ENCODE measurements at places on chromosomes 13 and 19. TPM values are rescaled to one million over a fixed set of nuclear protein-coding genes. Genes with fewer than 3 reads are reported as not detected.

DNA sequence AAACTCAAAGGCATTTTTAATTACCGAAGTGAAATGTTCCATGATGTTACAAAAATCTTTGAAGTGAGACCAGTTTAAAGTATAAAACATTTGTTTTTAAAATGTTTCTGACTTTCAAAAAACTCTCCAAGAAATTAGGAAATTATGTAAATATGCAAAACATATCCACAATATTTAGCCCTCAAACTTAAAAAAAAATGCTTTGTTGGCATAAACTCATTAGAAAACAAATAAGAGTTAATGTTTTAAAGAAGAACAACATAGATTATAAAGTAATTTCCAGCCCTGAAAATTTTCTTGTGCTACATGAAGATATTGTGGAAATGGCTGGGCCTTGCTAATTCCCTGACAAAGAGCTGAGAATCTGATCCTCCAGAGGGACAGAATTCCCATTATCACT is 199.7 kb upstream of the STARD13 start:
- no peaks in the 10 kb centered on the region for H3K36me3 ChIP-seq
- no peaks in the 10 kb centered on the region for H3K27me3 ChIP-seq
- no peak for DNase-seq
- no peaks in the 10 kb centered on the region for H3K4me1 ChIP-seq
- H3K4me3 ChIP-seq, result no peak overlapping the region

GRCh38 chr13:26590951-26591350 is 33.5 kb downstream of the WASF3 start:
- H3K4me3 ChIP-seq, result no peak overlapping the region
- DNase-seq, result no peak
- H3K36me3 ChIP-seq, result no peaks in the 10 kb centered on the region
- H3K4me1 ChIP-seq, result no peaks in the 10 kb centered on the region
- H3K27ac ChIP-seq, result no peak overlapping the region
- H3K27me3 ChIP-seq, result no peaks in the 10 kb centered on the region

GRCh38 chr19:30665449-30665848 is 293.3 kb downstream of the ZNF536 start:
- peaks cover 28% of the 10 kb centered on the region for H3K4me1 ChIP-seq
- no peak for DNase-seq
- peak overlapping the region; percentile 71 for H3K27ac ChIP-seq
- no peak overlapping the region for H3K4me3 ChIP-seq

GRCh38 chr13:109119896-109120295 is 490.5 kb downstream of the MYO16 start:
- no peaks in the 10 kb centered on the region for H3K36me3 ChIP-seq
- H3K27me3 ChIP-seq, result no peaks in the 10 kb centered on the region
- no peaks in the 10 kb centered on the region for H3K4me1 ChIP-seq
- DNase-seq, result no peak
- H3K4me3 ChIP-seq, result no peak overlapping the region

GRCh38 chr19:32372726-32373517 is 27.5 kb downstream of the ZNF507 start:
- no peak for DNase-seq
- no peaks in the 10 kb centered on the region for H3K27me3 ChIP-seq
- no peak overlapping the region for H3K4me3 ChIP-seq
- no peaks in the 10 kb centered on the region for H3K4me1 ChIP-seq
- H3K27ac ChIP-seq, result no peak overlapping the region

DNA sequence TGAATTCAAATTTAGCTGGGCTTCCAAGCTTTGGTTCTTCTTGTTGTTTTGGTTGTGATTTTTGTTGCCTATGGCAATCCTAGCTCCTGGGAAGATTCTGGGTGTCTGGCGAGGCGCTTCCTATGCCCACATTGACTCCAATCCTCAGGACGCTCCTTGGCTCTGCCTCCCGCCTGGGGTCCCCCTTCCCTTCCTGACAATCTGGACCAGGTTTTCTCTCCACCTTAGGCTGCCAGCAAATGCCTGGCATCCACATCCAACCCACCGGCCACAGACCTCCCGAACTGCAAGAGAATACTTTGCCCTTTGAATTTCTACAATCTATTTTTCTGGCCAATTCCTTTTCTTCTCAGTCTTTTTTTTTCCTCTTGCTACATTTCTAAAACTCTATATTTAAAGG is 186.9 kb upstream of the UBL3 start:
- H3K27ac ChIP-seq, result no peak overlapping the region
- no peaks in the 10 kb centered on the region for H3K36me3 ChIP-seq
- no peak for DNase-seq
- no peaks in the 10 kb centered on the region for H3K4me1 ChIP-seq
- no peaks in the 10 kb centered on the region for H3K27me3 ChIP-seq

DNA sequence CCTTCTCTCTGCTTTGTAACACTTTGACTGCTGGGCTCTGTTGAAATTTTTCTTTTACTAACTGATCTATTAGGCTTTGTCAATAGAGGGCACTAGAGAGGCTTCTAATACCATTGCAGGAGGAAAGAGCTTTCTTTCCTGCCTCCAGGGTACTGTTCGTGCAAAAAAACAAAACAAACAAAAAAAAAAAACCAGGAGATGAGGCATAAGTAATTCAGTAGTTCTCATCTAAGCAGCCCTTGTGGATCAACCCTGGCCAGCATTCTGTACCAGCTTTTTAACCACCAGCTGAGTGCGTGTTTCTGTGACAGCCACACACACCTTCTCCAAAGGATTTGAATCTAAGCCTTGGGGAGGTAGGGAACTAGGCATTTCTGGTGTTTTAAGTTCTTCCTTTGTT is 1707.6 kb upstream of the SLC10A2 start:
- no peaks in the 10 kb centered on the region for H3K27me3 ChIP-seq
- no peak overlapping the region for H3K4me3 ChIP-seq
- H3K36me3 ChIP-seq, result no peaks in the 10 kb centered on the region

- no peaks in the 10 kb centered on the region for H3K36me3 ChIP-seq
- no peaks in the 10 kb centered on the region for H3K4me1 ChIP-seq
These were observed 5.4 kb downstream of the TMEM150B start for GRCh38 chr19:55319785-55320184.

- H3K27me3 ChIP-seq, result peaks cover 97% of the 10 kb centered on the region
- no peak within 1 kb of the TSS for H3K27ac ChIP-seq
- no peaks in the 10 kb centered on the region for H3K36me3 ChIP-seq
- H3K4me1 ChIP-seq, result peaks cover 42% of the 10 kb centered on the region
- no peak for DNase-seq
These were observed at the start of gene MAST1 for GRCh38 chr19:12838182-12838885. TSS of gene MAST1 (plus strand) at chr19:12838515. CDS start at chr19:12838573, 58 bp downstream.

DNA sequence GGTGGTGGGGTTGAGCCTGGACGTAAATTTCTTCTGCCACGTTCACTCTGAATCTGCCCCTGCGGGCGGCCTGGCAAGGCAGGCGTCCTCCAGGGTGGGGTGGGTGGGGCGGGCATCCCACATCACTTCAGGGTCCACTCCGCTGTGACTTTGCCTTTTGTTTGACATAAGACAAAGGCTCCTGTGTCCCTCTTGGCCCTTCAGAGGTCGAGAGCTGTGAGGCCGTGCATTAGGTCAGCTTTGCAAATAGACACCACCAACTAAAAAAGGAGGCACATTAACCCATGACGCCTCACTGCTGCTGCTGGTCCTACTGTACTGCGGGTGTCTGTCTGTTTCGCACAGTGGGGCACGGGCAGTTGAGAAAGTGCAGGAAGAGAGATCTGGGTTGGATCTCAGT is 10.5 kb upstream of the ZNF536 start:
- DNase-seq, result no peak
- no peak overlapping the region for H3K4me3 ChIP-seq
- H3K4me1 ChIP-seq, result no peaks in the 10 kb centered on the region
- no peaks in the 10 kb centered on the region for H3K27me3 ChIP-seq

GRCh38 chr19:33254245-33254824 is 28.7 kb upstream of the SLC7A10 start:
- no peaks in the 10 kb centered on the region for H3K36me3 ChIP-seq
- no peak overlapping the region for H3K4me3 ChIP-seq
- no peaks in the 10 kb centered on the region for H3K4me1 ChIP-seq

DNA sequence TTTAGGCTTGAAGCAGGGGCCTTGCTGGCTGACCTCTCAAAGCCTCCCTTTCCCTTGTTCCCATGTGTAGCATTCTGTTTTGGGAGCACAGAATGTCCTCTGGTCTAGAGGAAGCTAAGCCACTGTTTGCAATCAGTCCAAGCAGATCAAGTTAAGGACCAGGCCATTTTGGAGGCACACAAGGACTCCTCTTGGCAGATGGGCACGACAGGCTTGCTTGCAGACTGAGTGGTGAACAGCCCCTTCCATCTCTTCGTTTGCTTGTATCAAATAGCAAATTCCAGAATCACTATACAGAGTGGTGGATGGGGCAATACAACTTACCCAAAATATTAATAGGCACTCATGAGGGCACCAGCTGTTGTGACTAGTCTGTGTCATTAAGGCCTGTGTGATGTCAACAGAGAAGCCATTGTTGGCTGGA is 215.5 kb upstream of the SERP2 start:
- H3K4me1 ChIP-seq, result no peaks in the 10 kb centered on the region
- H3K27me3 ChIP-seq, result no peaks in the 10 kb centered on the region
- no peak overlapping the region for H3K4me3 ChIP-seq
- DNase-seq, result no peak
- H3K36me3 ChIP-seq, result no peaks in the 10 kb centered on the region

GRCh38 chr13:19890030-19890429 is 26.6 kb upstream of the ZMYM5 start:
- H3K36me3 ChIP-seq, result no peaks in the 10 kb centered on the region
- H3K27ac ChIP-seq, result no peak overlapping the region
- no peak for DNase-seq
- H3K27me3 ChIP-seq, result no peaks in the 10 kb centered on the region
- no peaks in the 10 kb centered on the region for H3K4me1 ChIP-seq

DNA sequence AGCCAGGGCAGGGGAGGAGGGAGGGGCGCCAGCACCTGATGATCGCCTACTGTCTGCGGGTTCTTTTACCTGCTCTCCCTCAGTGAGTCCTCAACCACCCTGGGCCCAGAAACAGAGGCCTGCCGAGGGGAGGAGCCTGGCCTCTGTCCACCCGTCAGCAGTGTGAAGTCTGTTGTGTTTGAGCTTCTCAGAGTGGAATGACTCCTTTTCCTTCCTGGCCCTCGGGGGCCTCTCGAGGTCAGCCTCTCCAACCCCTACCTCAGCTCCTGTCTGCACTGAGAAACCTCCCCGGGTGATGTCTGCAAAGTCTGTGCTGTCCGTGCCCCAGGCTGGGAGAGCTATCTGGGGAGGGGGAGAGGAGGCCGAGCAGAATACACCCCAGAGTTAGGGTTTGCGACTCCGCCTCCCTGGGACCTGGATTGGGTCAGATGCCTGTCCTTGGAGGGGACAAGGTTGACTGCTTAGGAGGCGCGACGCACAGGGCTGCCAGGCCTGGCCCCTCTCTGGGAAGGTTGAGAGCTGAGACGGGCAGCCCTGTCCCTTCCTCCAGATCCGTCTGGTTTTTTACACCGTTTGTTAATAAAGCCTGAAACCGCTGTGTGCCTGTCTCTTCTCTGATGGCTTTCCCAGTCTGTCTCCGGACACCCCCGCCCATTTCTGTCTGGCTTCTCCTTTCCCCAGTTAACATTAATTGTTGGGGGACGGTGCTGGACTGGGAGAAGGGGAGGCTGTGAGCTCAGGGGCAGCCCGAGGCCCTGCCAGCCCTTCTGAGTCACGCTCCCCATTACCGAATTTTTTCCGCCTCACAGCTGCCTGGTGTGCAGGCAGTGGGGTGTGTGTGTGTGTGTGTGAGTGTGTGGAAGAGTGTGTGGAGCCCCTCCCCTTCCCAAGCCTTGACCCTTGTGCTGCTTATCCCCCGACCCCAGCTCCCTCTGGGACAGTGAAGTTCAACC is 989 bp upstream of the SSC5D start:
- peak overlapping the region; percentile 87 for H3K27ac ChIP-seq
- peaks cover 48% of the 10 kb centered on the region for H3K4me1 ChIP-seq
- no peaks in the 10 kb centered on the region for H3K36me3 ChIP-seq
- H3K4me3 ChIP-seq, result no peak overlapping the region
- no peaks in the 10 kb centered on the region for H3K27me3 ChIP-seq

DNA sequence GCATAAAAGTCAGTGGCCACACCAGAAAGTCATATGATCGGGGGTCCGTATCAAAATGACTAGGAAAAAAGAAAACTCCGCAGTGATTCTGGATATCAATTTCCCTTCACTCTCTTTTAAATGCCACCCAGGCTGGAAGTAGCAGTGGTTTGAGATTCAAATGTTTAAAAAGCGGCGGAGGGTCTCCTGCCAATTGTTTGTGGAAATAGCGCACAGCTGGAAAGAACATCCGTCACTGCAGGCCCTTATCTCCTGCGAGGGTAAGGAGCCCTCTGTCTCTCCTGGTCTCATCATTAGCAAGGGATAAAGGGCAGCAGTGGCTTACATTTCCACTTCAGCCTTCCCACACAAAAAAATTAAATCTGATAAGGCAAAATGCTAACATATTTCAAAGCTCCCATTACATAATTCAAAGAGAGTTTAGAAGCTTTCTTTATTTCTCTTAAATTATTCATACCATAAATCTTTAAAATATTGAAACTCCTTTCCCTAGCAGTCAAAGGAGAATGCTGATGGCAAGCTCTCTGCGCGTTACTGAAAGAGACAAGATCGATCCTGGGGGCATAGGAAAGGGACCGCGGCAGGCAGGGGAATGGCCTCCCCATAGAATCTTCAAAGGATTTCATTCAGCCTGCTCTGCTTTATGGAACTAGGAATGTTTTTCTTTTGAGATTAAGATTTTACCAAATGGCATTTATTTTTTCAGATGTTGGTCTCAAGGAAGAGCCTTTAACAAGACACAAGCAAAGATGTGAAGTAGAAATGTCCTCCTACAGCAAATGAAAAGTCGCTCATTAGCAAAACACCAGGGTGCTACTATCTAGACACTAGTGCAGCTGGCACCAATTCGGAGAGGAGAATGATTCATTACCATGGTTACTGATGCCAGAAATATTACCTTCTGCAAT is 35.0 kb downstream of the AMER2 start:
- no peaks in the 10 kb centered on the region for H3K4me1 ChIP-seq
- H3K36me3 ChIP-seq, result no peaks in the 10 kb centered on the region
- no peak overlapping the region for H3K4me3 ChIP-seq
- H3K27me3 ChIP-seq, result peaks cover 6% of the 10 kb centered on the region
- DNase-seq, result no peak
- no peak overlapping the region for H3K27ac ChIP-seq

Gene B3GNT3
- total RNA-seq, result 2.4 TPM

Gene SHISA2
- 2.1 TPM for total RNA-seq

Gene MEIS3
- total RNA-seq, result 13.8 TPM

Gene ALOX5AP
- total RNA-seq, result 39.8 TPM

Gene PSG7
- total RNA-seq, result not detected

Gene TEX29
- not detected for total RNA-seq

Gene ZNF611
- 11.6 TPM for total RNA-seq

Gene PRSS57
- not detected for total RNA-seq

Gene FAM216B
- not detected for total RNA-seq

Gene PSENEN
- total RNA-seq, result 33.1 TPM
